ENCODE measurements at places on chromosomes 1 and 21.
A peak's percentile ranks its signal among the peaks of the same experiment; 100 is the strongest.

GRCh38 chr1:204089044-204089751 is 16.3 kb downstream of the SOX13 start:
- no peak for DNase-seq

DNA sequence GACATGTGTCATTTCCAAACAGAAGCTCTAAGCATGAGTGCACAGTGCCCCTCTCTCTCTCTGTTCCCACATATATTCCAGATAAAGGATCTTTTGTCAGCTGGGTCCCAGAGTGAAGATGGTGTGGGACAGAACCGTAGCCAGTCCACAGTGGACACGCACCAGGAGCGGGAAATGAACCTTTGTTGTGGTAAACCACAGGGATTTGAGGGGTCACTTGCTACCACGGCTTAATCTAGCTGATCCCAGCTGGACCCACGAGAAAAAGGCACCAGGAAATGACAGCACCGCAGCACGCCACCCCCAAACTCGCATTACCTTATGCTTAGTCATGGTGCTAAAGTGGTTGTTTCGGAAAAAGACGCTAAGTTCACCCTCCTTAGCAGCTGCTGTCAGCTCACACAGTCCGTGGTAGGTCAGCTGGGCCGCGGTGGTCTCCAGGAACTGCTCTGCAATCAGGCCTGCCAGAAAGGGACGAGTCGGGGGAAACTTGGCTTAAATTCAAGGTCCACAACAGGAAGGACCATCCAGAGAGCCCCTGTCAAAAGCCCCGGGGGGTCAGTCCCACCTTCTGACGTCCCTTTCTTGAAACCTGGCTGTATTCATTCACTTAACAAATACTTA is 7.5 kb downstream of the MINDY1 start:
- no peak for DNase-seq

- DNase-seq = peak; percentile 34
Observed at GRCh38 chr1:195738966-195739650, 869.1 kb downstream of the KCNT2 start.

DNA sequence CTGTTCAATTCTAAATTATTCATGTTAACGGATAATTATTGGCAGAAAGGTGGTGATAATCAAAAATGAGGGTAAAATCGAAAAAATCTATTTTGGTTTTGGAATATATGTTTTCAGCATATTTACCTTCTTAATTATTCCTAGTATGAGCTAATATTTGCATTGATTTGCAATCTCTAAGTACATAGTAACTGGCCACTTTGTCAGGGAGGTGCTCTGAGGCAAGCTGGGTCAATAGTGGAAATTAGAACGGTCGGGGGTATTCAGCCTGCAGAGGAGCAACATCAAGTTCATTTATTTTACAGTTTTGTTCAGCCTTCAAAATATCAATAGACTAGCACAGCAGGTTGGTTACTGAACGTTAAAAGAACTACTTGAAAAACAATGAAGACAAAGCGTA is 1.8 kb downstream of the OTUD7B start:
- no peak for DNase-seq

- no peak for DNase-seq
Observed at GRCh38 chr1:247824023-247824422, at the start of gene OR14A16. Gene OR14A16 (minus strand): TSS chr1:247824119. CDS start chr1:247815729, 8,390 bp downstream.

DNA sequence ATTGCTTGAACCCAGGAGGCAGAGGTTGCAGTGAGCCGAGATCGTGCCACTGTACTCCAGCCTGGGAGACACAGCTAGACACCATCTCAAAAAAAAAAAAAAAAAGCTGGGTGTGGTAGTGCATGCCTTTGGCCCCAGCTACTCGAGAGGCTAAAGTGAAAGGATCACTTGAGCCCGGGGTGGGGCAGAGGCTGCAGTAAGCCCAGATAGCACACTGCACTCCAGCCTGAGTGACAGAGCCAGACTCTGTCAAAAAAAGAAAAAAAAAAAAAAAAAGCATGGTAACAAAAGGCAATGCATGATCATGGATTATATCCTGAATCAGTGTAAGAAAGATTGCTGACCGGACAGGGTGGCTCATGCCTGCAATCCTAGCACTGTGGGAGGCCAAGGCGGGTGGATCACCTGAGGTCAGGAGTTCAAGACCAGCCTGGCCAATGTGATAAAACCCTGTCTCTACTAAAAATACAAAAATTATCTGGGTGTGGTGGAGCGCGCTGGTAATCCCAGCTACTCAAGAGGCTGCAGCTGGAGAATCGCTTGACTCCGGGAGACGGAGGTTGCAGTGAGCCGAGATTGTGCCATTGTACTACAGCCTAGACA is 76.3 kb downstream of the RUSC1 start:
- no peak for DNase-seq

DNA sequence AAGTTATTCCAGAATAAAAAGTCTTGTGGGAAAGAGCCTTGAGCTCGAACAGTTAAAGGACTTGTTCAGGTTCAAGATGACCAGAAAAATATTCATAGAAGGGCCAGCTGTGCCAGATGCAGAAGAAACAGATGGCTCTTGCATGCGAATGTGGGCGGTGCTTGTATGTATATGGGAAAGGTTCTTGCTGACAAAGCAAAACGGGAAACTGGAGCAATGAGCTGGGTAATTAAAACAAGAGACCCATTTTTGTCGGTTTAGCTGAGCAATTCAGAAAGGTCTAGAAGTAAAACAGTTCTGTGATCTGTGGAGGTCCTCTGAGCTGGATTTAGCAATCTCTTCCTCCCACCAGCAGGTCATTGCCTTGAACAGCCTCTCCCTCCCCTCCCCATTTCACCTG is 107.2 kb upstream of the MARK1 start:
- DNase-seq = no peak

GRCh38 chr1:150621497-150622302 is 7.7 kb downstream of the ENSA start:
- no peak for DNase-seq

- no peak for DNase-seq
Observed at GRCh38 chr1:150148837-150149270, 862 bp upstream of the PLEKHO1 start.

DNA sequence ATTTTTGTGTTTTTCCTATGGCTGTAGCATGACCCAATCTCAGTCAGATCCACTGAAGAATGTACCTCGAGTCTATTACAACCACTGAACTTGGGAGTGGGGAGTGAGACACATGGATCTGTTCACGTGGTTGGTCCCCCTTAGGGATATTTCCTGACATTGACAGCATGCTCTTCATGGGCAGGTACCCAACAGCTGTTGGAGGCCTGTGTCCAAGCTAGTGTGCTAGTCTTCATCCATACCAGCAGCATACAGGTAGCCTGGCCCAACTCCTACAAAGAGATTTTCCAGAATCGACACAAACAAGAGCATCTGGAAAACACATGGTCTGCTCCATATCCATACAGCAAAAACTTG is 34.2 kb upstream of the HSD3B1 start:
- no peak for DNase-seq

- peak; percentile 28 for DNase-seq
Observed at GRCh38 chr1:178542554-178543289, 29.8 kb downstream of the TEX35 start.

DNA sequence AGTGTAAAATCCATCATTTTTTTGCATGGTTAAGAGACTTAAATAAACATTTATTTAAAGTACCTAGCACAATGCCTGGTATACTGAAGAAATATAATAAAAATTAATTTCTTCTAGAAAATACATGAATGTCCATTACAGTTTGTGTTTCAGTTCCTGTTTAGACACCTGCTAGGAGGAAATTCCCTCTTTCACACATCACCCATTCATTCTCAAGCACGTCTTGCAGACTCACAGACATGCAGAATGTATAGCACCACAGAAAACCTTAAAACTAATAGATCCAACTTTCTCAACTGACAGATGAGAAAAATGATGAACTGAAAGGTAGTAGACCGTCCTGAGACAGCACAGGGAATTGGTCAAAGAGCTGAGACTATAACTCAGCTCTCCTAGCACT is 172.2 kb upstream of the C8B start:
- no peak for DNase-seq

DNA sequence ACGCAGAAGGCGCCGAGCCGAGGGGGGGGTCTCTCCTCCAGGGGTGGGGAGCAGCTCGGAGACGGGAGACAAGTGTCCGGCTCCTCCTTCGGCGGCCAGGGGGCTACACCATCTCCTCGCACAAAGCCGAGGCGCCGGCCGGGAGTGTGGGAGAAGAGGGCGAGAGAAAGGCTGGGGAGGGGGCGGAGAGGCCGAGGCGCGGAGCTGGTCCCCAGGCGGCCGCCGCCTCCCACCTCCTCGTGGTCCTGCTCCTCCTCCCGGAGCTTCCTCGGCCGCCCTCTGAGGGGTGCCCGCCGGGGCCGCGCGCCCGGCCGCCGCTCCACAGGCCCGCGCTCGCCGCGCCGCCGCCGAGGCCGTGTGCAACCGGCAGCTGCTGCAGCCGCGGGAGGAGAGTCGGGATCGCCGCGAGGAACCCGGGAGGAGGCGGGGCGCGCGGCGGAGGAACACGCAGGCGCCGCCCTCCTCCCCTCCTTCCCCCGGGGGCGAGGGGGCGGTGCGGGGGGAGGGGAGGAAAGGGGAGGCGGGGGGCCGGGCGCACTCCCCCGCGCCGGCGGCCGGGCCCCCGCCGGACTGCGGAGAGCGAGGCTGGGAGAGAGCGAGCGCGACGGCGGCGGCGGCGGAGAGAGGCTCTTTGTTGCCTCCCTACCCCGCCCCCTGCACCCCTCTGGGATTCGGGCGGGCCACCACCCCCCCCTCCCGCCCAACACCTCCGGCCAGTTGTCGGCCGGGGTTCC is at the start of gene ENAH:
TSS of gene ENAH (minus strand) at position 395 of the 734 bp plus-strand sequence. CDS start 433 bp downstream, outside the sequence.
- DNase-seq = no peak

- no peak for DNase-seq
Observed at GRCh38 chr1:1901641-1902294, 10.9 kb upstream of the GNB1 start.

All from BJ (cell line).